Fibroblast of lung (primary cell): ENCODE measurements at places on chromosomes 16 and 17. TPM values are rescaled to one million over a fixed set of nuclear protein-coding genes. Genes with fewer than 3 reads are reported as not detected.
A peak's percentile ranks its signal among the peaks of the same experiment; 100 is the strongest.

DNA sequence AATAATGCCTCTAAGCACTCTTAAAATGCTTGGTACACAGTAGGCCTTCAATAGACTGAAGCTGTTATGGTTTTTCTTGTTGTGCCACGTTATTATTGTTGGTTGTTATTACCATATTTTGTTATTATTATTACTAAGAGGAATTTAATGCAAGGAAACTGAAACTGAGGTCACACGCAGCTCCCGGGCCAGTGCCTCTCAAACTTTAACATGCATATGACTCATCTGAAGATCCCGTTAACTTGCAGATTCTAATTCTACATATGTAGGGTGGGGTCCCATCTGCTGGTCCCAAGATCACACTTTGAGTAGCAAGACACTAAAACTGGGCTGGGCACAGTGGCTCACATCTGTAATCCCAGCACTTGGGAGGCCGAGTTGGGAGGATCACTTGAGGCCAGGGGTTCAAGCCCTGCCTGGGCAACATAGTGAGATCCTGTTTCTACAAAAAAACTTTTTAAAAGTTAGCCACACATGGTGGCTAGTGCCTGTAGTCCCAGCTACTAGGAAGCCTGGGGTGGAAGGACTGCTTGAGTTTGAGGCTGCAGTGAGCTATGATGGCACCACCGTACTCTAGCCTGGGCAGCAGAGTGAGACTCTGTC, 888 bp downstream of the ACSM5 start:
- DNase-seq, result no peak

DNA sequence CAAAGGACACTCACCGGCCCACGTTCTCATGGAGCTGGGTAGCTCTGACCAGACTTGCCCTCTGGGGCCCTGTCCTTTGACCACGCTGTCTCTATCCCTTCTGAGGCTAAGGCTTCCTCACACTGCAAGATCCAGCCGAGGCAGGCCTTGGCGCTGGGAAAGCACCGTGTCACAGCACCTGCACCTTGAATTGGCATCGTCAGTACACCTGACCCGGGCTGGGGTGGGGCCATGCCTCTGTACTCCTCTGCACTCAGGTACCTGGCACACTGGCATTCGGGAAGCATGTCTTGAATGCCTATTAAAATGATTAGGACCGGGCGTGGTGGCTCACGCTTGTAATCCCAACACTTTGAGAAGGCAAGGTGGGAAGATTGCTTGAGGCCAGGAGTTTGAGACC, 6.0 kb downstream of the TBC1D24 start:
- no peak for DNase-seq

GRCh38 chr16:70250748-70251628, 752 bp downstream of the EXOSC6 start:
- DNase-seq, result peak; percentile 62

DNA sequence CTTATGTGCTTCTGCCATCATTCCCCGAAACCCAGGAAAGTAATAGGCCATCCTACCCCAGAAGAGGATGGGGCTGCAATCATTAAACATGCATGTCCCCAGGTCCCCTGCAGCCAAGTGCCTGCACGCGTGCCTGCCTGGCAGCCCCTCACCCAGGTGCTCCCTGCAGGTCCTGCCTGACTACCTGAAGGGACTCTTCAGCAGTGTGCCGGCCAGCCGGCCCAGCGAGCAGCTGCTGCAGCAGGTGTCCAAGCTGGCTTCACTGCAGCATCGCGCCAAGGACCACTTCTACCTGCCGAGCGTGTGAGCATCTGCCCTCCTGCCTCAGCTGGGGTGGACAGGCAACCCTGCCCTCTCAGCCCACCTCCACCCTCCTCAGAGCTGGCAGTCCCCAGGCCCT, 16.2 kb upstream of the ALKBH5 start:
- no peak for DNase-seq

GRCh38 chr16:61921373-61921772, 114.9 kb downstream of the CDH8 start:
- DNase-seq, result no peak

GRCh38 chr16:68298907-68299561, 11.7 kb downstream of the SLC7A6OS start:
- DNase-seq, result peak; percentile 73

- no peak for DNase-seq
These were observed 77.2 kb downstream of the TMEM114 start for GRCh38 chr16:8512941-8513624.

The TTYH2 gene
- total RNA-seq, result 0.77 and 0.99 TPM in 2 replicates

The GCGR gene
- total RNA-seq, result not detected in 2 replicates

The DLX4 gene
- not detected in 2 replicates for total RNA-seq

The ASGR1 gene
- total RNA-seq, result 0.66 and 0.77 TPM in 2 replicates

The ANKS3 gene
- total RNA-seq, result 26.2 and 26.3 TPM in 2 replicates
